NCI-H1048 (cell line): ENCODE measurements at places on chromosomes 2 and 18.

GRCh38 chr2:22697054-22697788, 687.8 kb upstream of the KLHL29 start:
- DNase-seq: no peak

DNA sequence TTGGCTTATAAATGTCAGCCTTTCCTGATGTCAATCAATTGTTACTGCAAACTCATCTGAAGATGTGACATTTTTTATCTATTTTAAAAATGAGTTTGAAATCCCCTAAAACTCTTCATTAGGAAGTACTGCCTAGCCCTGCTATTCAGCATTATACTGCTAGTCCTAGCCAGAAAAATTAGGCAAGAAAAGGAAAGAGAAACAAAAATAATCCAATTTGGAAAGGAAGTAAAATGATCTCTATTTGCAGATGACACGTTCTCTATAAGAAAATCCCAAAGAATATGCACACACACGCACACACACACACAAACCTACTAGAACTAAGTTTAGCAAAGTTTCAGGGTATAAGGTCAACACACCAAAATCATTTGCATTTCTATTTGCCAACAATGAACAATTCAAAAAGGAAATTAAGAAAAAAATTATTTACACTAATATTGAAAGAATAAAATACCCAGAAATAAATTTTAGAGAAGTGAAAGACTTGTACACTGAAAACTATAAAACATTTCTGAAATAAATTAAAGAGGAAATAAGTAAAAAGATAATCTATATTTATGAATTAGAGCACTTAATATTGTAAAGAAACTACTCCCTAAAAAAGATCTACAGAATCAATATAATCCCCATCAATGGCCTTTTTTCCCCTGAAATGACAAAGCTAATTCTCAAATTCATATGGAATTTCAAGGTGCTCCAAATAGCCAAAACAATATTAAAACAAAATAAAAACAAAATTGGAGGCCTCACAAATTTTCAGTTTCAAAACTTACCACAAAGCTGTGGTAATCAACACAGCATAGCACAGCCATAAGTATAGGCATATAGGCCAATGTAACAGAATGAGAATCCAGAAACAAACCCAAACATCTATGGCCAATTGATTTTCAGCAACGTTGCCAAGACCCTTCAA, 433.7 kb upstream of the TRIB2 start:
- DNase-seq: no peak

DNA sequence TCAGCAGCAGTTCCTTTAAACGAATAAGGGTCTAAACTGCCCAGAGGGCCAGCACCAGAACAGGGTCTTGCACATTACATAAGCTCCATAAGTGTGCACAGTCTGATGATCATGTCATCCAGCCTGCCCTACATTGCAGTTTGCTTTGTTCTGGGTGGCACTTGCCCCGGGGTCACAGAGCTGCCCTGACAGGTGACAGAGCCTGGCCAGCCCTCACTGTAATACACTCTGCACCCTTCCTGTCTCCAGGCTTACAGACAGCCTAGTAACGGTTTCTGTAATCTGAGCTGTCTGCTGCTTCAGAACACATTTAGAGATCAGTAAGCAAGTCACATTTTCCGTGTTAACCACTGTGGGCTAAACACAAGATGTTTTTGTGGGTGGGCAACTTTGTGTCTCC, 213.3 kb downstream of the FAM210A start:
- no peak for DNase-seq

- no peak for DNase-seq
These were observed 241.3 kb downstream of the SETBP1 start for GRCh38 chr18:44921974-44922373.

DNA sequence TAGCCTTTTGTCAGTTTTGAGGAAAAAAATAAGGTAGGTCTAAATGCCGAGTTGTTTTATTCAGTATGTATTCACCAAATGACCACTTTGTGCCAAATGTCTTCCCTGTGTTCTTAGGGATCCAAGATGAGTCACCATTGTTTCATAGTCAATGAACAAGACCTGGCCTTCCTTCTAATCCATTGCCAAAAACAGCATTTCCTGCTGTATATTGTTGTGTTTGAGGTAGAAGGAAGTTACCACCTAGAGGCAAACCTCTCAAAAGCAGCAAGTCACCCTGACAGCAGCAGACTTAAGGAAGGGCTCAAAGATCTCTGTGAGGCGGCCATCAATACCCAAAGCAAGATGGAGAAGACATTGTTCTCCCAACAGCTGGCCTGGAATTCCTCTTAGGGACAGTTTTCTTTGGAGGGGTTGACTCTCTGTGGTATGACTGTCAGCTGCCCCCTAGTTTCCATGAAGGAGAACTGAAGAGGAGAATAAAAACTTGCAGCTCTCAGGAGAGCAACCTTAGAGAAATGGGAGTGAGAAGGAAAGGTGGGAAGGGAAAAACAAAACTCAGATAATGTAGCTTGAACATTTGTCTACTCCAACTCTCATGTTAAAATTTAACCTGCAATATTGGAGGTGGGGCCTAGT, 328.3 kb downstream of the LRATD1 start:
- DNase-seq: no peak

GRCh38 chr2:42567806-42568400, 529 bp upstream of the MTA3 start:
- DNase-seq: no peak
